Activated T-cell treated with anti-CD3 and anti-CD28 coated beads for 1 hour (primary cell): ENCODE measurements at places on chromosomes 3 and 15.

DNA sequence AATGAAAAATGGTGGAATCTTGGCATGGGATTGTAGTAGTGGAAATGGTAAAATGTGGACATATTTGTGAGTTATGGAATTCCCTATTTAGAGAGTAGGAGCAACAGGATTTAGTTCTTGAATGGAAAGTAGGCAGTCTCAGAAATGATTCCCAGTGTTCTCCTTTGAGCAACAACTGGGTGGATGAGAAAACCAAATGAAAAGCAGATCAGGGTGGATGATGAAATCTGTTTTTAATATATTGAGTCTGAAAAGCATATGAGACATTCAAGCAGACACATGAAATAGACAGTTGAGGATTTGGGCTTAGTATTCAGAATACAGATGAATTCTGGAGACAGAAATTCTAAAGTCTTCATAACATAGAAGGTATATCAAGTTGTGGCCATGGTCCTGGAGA lies 451.3 kb downstream of the LPP start:
- DNase-seq = no peak

DNA sequence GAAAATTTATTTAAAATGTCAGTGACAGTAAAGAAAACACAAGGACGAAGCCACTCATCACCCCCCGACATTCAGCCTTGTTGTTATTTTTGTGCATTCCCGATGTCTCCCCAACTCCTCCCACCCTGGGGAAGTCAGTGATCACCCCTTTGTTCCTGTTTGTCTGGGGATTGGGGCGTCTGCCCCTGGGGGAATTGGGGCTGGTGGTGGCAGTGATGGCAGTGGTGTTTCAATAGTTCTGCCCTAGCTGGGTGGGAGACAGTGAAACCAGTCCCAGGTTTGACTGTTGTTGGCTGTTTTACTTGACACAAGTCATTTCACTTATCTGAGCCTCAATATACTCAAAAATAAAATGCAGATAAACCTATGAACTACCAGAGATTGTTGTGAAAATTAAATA lies 33.5 kb downstream of the IRAK2 start:
- no peak for DNase-seq

GRCh38 chr15:43896543-43896942 lies 69.7 kb downstream of the WDR76 start:
- no peak for DNase-seq

- DNase-seq = no peak
Measured at GRCh38 chr3:12347301-12347700, 58.4 kb downstream of the PPARG start.

DNA sequence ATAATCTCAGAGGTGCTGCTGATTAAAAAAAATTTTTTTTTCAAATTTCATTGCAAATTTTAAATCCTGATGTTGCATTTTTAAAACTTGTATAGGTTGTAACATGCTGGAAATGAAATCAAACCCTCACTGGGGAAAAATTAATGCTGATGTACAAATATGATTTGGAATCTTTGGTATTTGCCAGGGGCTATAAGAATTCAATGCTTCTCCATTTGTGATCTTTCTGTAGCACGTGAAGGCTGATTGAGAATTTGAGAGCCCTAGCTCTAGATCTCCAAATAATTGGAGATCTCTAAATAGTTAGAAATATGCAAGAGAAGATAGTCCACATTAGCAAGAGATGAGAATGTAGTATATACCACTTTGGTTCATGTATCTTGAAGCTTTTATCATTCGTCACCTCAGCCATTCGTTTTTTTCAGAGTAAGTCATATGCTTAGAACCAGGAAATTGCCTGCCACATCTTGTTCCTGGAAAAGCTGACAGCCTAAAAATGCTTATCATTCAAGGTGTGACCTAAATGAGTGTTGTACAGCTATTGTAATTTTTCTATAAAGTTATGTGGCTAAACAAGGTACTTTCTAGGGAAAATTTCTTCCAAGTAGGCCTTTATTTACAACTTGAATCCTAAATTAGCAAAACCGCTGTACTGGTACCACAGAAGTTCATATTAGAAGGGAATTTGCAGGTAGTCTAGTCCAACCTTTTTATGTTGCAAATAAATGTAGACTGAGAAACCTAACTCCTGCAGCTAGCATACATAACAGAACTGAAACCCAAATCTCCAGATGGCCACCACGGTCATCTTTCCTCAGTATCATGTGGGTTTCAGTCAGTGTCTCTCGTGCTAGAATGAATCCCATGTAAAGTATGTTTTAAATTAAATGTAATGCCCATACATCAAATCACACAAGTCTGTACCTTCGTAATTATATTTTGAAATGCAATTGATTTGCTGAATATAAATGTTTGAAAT lies 48.5 kb downstream of the FNDC3B start:
- no peak for DNase-seq

- DNase-seq = no peak
Measured at GRCh38 chr3:152349392-152349791, 80.7 kb downstream of the MBNL1 start.

GRCh38 chr3:168870892-168871291 lies 775.2 kb upstream of the GOLIM4 start:
- DNase-seq = no peak

GRCh38 chr15:95996494-95996893 lies 334.0 kb upstream of the NR2F2 start:
- no peak for DNase-seq

- no peak for DNase-seq
Measured at GRCh38 chr3:113783463-113783862, 36.6 kb downstream of the ATP6V1A start.

- no peak for DNase-seq
Measured at GRCh38 chr3:151923901-151924300, 50.5 kb downstream of the SUCNR1 start.

DNA sequence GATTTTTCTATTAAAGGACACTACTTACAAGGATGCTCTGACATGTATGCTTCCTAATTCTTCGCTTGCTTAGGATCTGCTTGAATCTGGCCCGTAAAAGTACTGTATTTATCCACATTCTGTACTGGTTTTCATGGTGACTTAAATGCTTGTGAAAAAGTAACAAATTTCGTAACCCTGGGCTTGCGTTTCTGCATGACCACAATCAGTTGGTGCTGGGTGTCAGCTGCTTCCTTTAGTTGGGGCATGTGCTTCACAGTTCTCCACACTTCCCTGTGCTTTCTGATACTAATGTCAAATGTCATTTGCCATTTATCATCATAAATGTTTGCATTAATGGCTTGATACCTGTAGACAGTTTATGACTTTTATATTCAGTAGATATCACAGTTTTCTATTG lies 218.4 kb upstream of the MLF1 start:
- DNase-seq = no peak

DNA sequence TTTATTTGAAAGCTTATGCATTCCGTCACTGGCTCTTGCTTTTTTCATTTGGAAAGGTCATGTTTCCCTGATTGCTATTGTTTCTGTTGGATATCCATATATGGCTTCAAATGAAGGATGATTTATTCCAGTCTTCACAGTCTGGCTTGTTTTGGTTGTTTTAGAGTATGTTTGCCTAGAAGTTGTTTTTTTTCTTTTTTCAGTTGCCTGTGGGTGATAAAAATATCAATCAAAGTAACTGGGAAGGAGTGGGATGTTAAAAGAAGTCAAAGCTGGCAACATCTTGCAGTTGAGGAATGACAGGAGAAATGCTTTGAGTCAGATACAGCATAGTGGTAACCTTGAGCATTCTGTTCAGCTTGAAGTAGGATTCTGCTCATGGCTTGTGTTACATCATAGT lies 610.5 kb downstream of the PLOD2 start:
- DNase-seq = no peak

GRCh38 chr15:79467865-79468586 lies 35.9 kb downstream of the MINAR1 start:
- no peak for DNase-seq

- DNase-seq = no peak
Measured at GRCh38 chr3:42891042-42891441, 14.9 kb upstream of the ZNF662 start.

- DNase-seq = no peak
Measured at GRCh38 chr3:124260206-124260915, 268.4 kb upstream of the ROPN1 start.

DNA sequence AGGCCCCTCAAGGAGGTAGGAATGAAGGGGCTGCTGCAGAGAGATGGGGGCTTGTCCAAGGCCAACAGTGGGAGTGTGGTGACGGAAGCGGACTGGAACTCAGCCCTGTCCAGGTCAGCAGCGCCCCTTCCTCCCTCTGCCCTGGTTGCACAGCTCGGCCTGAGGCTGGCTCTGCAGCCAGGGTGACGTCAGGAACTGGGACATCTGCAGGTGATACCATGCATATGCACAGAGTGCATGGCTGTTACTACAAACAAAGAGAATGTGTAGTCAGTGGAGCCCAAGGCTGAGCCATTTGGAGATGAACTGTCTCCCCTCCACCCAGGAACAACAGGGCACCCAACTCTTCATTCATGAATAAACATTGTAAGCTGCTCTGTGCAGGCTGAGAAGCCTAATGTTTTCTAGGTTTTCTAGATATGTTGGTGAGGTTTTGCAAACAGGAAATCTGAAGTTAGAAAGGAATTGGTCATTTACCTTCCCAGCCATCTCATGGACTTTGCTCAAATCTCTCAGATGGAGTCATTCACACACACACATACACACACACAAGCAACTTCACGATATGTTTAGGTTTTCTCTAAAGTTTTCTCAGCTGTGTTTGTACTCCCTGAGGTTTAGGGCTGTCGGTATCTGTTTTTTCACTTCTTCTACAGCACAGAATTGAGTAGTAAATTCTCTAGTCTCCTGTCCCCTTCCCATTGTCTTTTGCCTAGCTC lies 117.2 kb downstream of the TLE3 start:
- no peak for DNase-seq

DNA sequence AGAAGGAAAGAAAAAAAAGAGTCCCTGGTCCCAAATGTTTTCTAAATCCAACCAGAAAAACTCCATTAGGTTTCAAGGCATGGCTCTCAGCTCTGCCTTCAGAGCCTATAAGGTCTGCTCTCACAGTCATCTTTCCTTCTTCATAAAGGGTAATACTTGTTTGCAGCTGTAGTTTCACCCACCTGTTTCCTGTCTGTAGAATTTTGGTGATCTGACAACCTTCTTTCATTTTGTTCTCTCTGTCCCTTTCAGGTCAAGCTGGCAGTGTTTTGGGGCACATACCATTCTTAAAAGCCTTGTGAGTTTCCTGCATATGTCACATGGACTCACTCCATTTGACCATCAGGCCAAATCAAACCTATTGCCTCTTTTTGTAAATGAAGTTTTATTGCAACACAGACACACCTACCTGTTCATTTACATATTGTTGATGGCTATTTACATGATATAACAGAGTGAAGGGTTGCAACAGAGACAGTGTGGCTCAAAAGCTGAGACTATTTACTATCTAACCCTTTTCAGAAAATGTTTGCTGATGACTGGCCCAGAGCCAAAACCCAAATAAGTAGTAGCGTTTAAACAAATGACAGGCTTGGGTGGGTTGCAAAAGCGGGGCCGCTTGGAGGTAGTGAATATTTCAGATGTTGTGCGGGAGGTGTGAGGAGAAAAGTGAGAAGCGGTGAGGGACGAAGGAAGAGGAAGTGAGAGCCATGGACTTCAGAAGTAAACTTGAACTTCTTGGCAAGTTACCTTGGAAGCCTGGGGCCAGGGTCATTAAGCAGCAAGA lies 292.7 kb upstream of the PROK2 start:
- DNase-seq = no peak

GRCh38 chr15:44009038-44009437 lies 182.2 kb downstream of the WDR76 start:
- DNase-seq = no peak

DNA sequence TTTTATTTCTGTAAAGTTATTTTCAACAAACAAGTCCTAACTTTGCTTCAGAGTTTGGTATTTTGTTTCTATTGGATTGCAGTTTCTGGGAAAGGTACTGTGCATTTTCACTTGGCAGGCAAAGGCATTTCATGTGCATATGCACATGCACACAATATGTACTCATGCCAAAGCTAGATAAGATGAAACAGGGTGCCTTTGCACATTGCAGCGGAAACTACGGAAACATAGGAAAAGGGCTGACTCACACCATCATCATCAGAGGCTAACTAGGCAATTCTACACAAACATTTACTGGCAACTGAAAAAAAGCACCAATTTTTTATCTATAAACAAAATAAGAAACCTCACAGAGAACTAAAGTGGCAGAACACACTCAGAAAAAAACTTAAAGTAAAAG lies 550.6 kb upstream of the NECTIN3 start:
- no peak for DNase-seq

GRCh38 chr3:152302521-152303021 lies 33.8 kb downstream of the MBNL1 start:
- DNase-seq = no peak

- no peak for DNase-seq
Measured at GRCh38 chr15:78565951-78566774, 843 bp downstream of the CHRNA5 start.

DNA sequence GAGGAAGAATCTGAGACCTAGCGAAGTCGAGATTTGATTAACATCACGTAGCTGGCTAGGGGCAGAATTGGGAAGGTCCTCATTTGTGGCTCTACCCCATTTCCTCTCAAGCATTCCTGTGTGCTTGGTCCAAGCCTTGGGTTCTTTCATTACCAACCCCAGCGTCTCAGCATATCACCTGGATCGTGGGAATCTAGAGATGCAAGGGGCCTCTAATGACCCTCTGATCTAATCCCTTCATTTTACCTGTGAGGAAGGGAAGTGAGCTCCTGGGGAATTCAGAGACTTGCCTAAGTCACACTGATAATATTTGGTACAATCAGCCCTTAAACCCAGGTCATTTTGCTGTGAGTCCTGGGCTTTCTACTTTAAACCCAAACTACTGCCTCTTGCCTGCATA lies 2.0 kb downstream of the GPR87 start:
- no peak for DNase-seq

DNA sequence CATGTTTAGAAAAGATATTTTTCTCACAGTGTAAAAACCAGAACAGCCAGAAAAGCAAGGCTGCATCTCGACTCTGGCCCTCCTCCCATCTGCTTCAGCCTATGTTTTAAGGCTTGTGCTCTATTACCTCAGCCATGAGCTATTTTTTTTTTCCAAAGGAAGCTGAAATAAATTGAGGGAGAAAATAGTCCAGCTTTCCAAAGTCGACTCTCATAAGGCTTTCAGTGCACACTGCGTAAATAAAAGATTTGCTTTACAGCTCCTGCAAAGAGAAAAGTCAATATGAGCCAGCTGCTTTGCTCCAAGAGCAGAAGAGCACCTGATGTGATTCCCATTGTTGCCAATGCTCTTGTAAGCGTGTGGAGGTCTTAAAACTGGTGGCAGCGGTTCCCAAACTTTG lies 26.7 kb downstream of the SCG3 start:
- no peak for DNase-seq
